ENCODE measurements at places on chromosomes 2 and 18.
A peak's percentile ranks its signal among the peaks of the same experiment; 100 is the strongest.

GRCh38 chr2:113755835-113756354 is 547 bp downstream of the SLC35F5 start:
- DNase-seq, result peak; percentile 16

DNA sequence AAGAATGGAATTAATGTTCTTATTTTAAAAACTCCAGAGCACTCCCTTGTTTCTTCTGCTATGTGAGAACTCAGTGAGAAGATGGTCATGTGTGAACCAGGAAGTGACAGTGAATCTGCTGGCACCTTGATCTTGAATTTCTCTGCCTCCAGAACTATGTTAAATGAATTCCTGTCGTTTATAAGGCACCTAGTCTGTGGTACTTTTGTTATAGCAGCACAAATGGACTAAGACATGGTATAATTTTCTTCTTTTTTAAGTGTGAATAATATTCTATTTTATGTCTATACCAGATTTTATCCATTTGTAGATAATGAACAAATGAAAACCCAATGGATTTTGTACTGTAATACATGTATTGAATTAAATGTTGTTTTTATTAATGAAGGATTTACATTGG is 601.9 kb upstream of the REG3G start:
- DNase-seq, result no peak

DNA sequence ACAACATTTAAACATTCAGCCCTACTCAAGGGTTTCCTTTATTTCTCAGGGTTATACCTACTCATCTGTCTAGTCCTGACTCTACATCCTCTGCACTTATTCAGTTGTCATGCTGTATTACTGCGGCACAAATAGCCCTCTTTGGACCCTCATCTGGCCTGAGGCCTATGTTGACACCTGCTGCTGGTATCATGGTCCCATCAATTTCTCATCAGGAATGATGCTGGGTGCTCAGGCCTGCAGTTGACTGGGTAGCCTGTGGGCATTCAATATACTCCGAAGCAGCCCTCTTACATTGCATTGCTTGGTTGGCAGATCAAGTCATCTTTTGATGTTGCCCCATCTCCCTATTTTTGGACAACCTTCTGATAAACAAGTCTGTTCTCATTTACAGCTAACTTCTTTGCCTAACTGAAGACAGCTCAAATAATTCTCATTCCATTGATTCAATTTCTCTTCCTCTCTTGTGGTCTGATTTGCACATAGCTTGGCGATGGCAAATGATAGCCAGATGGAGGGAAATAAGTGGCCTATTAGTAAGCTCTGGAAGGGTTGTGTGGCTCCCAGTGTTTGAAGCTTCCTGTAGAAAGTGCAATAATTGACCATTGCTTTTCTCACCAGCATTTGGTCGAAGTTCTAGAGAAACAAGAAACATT is 19.1 kb upstream of the MC4R start:
- DNase-seq, result no peak

GRCh38 chr2:74493546-74493945 is 5.9 kb downstream of the LBX2 start:
- DNase-seq, result no peak

DNA sequence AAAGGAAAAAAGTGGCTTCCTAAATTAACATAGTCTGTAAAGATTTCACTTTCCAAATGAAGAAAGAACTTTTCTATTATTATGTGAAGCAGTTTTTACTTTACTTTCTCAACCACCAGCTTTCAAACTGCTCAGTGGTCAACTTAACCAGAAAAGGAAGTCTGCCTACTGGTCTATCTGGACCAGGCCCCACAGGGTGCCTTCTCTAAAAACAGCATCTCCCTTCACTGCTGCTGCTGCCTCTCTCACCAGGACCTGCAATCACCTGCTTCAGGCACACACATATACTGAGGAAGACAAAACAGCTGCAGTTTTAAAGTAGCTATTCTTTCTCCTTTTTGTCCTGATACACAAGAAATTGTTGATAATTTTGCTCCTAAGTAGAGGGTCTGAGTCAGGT is 221.3 kb upstream of the DCC start:
- no peak for DNase-seq

DNA sequence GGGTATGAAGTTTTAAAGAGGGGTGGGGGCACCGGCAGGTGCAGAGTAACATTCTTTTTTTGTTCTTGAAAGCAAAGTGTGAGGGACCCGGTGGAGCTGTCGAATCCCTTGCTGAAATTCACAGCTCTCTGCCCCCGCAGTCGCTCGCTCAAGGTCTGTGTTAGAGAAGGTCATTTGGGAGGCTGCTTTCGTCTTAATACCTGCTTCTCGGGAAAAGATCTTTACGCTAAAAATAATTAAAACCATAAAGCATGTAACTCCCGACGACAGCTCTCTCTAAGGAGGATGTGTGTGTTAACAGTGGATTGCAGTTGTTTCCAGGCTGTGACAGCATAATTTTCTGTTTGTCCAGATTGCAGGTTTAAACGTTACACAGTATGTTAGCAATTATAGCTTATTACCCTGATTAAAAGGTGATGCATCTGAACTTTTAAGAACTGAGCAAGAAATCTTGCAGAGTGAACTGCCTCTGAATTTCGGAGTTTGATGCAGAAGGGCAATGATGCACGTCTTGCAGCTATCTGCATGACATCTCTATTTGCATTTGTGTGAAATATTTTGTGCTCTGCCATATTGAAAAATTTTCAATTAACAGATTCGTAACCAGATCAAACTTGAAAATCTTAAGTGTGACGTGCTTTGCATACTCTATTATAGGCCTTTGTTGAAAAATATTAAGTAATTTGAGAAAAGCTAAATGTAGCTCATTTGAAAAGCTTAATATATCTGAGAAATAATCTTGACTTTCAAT is 954 bp downstream of the RAPGEF4 start:
- DNase-seq, result no peak

GRCh38 chr2:198863655-198864054 is 594.1 kb downstream of the SATB2 start:
- no peak for DNase-seq
